Activated CD4-positive, alpha-beta T cell treated with anti-CD3 and anti-CD28 coated beads, Interleukin-10, Interleukin-2, amounts not matched to agents 100 ng/mL and 50 ng/mL, durations not matched to agents 16 hours and 8 hours (primary cell): ENCODE measurements at places on chromosomes 7 and 10.
A peak's percentile ranks its signal among the peaks of the same experiment; 100 is the strongest.

GRCh38 chr7:105827151-105827875 lies 49.1 kb downstream of the ATXN7L1 start:
- no peak for DNase-seq

DNA sequence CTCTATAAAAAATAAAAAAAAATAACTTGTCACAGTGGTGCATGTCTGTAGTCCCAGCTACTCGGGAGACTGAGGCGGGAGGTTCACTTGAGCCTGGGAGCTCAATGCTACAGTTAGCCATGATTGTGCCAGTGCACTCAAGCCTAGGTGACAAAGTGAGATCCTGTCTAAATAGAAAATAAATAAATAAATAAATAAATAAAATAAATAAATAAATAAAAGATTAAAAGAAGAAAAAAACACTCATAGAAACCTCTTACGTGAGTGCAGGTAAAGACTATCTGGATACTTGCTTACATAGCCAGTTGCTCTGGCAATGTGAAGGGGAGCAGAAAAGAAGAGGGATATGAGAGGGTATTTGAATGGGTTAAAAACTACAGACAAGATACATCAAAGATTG lies 242.5 kb upstream of the PCDH15 start:
- DNase-seq = no peak

DNA sequence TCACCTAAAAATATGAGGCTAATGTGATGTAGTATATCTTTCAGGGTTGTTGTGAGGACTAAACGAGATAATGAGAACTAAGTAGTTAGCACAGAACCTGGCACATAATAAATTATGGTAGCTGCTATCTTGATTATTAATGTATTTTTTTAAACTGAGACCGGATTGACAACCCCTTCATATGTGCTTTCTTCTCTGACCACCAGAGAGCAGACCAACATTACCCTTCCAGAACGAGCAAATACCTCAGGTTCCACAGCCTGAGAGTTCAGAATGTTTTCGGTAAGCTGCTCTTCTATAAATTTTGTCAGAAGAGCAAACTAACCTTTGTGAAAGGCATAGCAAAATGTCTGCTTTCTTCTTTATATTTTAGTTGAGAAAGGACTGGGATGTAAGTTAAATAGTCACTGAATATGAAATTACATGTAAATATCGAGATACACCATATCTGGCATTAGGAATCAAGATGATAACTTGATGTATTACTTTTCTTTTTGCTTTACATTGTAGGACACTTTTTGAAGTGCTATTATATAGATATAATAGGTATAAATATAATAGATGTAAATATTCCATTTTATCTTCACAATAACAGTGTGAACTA lies 13.6 kb upstream of the BPGM start:
- peak; percentile 58 for DNase-seq

GRCh38 chr10:96352027-96352426 lies 6.8 kb downstream of the OPALIN start:
- DNase-seq = no peak

DNA sequence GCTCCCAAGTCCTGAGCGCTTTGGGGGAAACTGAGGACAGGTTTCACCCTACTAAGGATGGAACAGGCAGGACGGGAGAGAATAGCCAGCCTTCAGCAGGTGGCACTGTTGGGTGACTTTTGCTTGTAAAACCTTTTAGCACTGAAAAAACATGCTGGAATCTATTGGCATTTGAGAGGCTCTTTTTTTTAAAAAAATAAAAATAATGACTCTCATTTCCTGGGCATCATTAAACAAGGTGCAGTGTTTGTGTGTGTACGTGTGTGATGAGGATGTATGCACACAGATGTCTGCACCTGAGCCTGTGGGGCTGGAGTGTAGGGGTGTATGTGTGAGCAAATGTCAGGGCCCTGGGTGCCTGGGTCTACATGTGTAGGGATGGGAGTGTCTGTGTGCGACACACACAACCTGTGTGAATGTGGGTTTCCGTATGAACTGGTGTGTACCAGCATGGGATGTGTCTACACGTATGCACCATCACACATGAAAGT lies 177.9 kb downstream of the RPS24 start:
- DNase-seq = no peak

DNA sequence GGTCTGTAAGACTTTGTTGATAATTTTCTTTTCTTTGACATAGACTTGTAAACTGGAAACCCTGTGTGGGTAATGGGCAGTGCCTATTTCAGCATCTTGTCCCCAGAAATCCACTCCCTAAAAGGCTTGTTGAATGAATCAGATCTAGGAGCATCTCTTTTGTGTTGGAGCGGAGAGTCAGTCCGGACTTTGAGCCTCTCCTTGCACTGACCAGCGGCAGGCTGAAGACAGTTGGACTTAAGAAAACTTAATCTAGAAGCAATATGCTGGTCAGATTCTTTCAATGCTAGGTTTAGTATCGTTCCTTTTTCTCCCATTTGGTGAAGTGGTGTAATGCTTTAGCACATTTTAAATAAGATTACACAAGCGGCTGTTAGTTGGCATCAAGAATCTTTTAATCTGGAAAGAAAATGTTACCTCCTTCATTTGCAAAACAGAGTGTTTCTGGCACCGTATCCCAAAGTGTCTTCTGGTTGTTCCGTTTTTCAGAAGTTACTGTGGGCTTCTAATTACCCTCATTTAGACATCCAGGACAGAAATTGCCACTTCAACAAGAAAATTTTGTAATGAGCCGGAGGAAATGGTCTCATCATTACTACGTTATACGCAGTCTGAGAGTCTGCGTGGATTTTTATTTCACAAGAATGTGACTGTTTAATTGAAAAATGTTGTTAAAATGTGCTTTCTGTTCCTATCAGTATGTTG lies 74.7 kb downstream of the CUX1 start:
- no peak for DNase-seq

GRCh38 chr10:23557777-23558176 lies 118.9 kb downstream of the OTUD1 start:
- no peak for DNase-seq

DNA sequence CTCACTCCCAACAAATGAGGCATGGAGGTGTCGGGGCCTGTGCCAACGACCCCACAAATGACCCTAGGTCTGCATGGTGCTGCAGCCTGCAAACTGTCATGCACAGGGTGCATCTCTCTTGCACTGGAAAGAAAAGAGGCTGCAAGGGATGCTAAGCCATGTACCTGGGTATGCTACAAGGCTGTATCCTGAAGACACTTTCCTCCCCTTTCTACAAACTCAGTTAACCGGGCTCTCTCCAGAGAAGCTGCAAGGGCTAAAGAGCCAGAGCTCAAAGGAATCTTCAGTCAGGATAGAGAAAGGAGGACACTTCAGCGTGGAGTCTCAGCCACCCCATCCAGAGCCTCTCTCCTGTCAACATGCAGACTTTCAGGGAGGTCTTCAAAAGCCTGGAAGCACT lies 449.0 kb downstream of the GRID1 start:
- DNase-seq = no peak
